ENCODE measurements at places on chromosomes 12 and 14. TPM values are rescaled to one million over a fixed set of nuclear protein-coding genes. Genes with fewer than 3 reads are reported as not detected.

NANOG gene
- not detected for polyA plus RNA-seq

JPH4 gene
- 76.9 TPM for polyA plus RNA-seq

CISTR gene
- polyA plus RNA-seq, result not detected

MIPOL1 gene
- polyA plus RNA-seq, result 3.2 TPM

PLEK2 gene
- polyA plus RNA-seq, result not detected

CPSF6 gene
- 162 TPM for polyA plus RNA-seq

ADIPOR2 gene
- 20.7 TPM for polyA plus RNA-seq

All from neural cell (in vitro differentiated cells).